NCI-H187 (cell line): ENCODE measurements at places on chromosomes 12 and 14.

- no peak for DNase-seq
Observed at GRCh38 chr12:17976202-17976601, 113.8 kb downstream of the RERGL start.

DNA sequence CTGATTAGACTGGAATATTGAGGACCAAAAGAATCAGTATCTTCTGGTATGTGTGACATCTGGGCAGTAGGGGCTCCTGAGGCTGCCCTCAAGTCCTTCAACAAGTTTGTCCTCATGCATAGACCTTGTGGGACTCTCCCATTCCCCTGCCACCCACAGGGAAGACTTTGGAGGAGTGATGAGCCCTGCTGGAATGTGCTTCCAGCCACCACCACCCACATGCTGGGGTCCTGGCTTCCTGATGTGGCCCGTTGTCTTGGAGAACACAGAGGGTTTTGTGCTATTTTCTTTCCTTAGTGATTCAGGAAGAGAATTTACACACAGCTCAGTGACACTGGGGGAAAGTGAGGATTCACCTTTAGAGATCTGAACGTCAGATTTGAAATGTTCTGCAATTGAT is 29.2 kb upstream of the SEL1L start:
- no peak for DNase-seq

DNA sequence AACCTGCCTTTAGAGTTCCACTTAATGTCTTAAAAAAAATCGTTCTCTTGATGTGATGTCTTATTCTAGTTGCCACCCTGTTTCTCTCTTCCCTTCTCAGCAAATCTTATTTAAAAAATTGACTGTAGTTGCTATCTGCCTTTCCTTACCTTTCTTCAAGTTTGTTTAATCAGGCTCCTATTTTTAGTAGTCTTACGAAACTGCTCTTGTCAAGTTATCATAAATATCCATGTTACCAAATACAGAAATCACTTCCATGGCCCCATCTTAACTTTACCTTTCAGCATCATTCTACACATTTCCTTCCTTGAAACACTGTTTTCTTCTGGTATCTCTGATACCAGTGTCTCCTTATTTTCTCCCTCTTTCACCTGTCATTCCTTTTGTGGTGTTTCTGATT is 227.3 kb downstream of the ERC1 start:
- DNase-seq: no peak

GRCh38 chr14:75566321-75566720 is 12.1 kb upstream of the FLVCR2 start:
- no peak for DNase-seq

DNA sequence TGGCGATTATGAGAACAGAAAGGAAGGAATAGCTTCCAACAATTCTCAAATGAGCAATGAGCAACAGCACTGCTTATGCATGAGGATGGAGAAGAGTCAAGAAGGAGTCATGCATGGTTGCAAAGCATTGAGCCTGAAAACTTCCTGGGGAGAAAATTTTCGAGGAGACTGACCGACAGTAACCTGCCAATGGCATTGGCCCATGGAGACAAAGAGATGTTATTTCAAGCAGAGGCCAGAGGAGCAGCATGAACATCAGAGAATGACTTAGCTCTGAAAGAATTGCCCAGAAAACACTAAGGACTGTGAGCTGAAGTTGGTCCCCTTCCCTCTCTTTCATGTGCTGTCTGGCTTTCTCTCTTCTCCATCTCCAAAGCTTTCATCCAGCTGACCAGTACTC is 343.4 kb downstream of the ADAMTS20 start:
- DNase-seq: no peak

GRCh38 chr12:121883315-121883660 is 5.3 kb upstream of the PSMD9 start:
- DNase-seq: no peak

GRCh38 chr14:45247427-45247826 is 5.6 kb downstream of the MIS18BP1 start:
- DNase-seq: no peak

- no peak for DNase-seq
Observed at GRCh38 chr12:129927316-129927900, 23.6 kb upstream of the TMEM132D start.

- no peak for DNase-seq
Observed at GRCh38 chr12:75705749-75706711, 194.6 kb upstream of the KRR1 start.

DNA sequence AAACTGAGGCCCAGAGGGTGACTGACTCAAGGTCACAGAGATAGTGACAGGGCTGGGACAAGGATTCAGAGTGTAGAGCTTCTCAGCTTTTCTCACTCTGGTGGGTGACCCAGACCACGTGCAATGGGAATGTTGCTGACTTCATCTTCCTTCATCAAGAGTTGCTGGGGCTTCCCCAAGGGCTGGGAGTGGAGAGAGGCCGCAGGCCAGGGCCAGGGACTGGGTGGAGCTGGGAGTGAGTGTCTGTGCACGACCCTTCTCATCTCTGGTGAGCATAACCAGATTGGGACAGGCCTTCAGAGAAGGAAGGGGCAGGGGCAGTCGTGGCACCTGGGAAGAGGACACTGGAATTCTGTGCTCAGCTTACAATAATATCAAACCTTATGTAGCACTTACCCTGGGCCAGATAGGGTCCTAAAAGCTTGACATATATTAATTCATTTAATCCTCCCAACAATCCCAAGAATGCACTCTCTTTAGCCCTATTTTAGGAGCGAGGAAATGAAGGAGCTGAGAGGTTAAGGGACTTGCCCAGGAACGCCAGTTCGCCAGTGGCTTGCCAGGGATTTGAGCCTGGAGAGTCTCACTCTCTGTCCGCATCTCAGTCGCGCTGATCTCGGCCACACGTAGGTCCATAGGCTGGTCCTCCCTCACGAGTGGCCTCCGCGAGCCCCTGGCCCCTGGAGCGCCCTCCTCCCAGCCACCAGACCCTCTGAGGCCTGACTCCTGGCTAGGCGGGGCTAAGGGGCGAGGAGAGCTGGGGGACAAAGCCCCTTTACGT is 15.8 kb downstream of the KRT18 start:
- DNase-seq: no peak

GRCh38 chr12:54227376-54227775 is 38.6 kb upstream of the SMUG1 start:
- DNase-seq: no peak

GRCh38 chr14:23415821-23416778 is 8.0 kb upstream of the MYH6 start:
- no peak for DNase-seq

DNA sequence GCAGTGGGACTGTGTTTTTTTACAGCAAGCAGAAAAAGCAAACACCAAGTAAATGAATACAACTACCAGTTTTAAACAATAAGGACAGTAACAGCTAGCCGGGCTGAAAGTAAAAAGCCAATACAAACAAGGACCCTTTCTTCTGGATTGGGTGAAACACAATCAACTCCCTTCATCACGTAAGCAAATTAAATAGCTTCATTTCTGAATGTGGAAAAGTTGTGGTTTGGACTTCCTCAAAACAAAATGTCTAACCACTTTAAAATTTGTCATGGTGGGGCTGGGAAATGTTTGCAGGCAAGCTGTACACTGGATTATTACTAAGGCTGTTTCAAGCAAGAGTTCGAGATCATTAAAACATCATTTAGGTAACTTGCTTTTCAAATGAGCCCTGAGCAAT is 47.4 kb downstream of the TCHP start:
- no peak for DNase-seq

- DNase-seq: no peak
Observed at GRCh38 chr14:73878436-73878835, 8.2 kb upstream of the ZNF410 start.

DNA sequence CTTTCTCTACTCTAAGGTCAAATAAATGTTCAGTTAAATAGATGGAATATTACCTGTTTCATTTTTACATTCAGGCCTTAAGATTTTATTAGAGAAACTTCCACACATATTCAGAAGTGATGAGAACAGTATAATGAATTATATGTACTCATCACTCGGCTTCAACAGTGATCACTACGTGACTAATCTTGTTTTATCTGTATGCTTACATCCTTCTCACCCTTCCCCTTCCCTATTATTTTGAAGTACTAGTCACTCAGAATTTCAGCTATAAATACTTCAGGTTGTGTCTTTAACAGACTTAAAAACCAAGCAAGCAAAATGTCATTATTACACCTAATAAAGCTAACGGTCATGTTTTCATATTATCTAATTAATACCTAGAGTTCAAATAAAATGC is 34.9 kb downstream of the ETV6 start:
- DNase-seq: no peak
